ENCODE measurements at places on chromosomes 1 and 21.
A peak's percentile ranks its signal among the peaks of the same experiment; 100 is the strongest.

GRCh38 chr1:180167721-180168467 lies 13.2 kb downstream of the QSOX1 start:
- no peak for DNase-seq

- DNase-seq = no peak
Measured at GRCh38 chr1:44581205-44581604, 93.1 kb downstream of the TMEM53 start.

- DNase-seq = no peak
Measured at GRCh38 chr1:244347942-244348341, 103.8 kb downstream of the ADSS2 start.

GRCh38 chr1:100585786-100586185 lies 47.8 kb downstream of the GPR88 start:
- DNase-seq = no peak

DNA sequence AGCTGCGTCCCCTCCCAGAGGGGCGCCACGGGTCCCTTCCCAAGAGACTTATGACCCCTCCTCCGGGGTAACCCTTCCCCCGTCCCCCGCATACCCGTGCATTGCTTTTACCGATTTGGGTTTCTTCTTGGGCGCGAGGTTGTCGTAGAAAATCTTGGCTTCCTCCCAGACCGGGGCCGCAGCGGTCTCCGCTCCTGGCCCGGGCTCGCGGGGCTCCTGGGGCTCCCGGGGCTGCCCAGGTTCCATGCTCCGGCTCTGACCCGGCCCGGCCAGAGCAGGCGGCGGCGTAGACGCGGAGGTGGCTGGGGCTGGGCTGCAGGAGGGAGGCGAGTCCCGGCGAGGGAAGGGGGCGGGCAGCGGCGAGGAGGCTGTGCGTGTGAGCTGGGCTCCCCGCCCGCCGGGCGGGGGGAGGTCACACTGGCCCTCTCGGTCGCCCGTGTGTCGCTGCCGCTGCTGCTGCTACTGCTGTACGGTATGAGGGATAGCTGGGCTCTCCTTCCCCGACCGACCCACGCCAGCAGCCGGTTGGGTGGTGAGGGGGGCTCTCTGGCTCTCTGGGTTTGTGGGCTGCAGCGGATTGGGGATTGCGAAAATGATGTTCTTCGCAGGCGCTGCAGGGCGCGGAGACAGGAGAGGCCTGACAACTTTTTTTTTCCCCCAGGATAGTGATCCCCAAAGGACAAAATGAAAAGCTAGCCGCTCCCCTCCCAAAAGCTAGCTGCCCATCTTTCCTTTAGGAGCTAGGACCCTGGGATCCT lies at the start of gene NT5C1A:
Gene NT5C1A (minus strand): TSS at position 315 of the 758 bp plus-strand sequence. CDS start 69 bp downstream, at position 246.
- no peak for DNase-seq

DNA sequence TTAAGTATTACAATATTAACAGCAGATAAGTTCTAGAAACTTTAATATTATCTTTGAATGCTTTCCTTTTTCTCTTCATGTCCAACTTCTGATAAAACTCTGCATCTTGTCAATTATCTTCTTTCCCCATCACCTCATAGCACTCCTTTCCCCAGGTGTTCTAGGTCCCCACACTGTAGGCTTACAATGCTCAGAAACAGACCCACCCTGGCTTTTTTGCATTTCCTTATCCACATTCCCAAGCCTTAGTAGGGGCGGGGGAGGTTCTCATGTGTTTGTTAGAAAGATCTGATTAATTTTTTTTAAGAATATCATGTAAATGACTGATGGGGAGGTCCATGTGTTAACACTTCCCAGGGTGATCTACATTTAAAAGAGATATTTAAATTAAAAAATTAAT lies 63.9 kb downstream of the PLPPR4 start:
- no peak for DNase-seq

- DNase-seq = no peak
Measured at GRCh38 chr1:12296623-12297022, 66.8 kb downstream of the VPS13D start.

- DNase-seq = peak; percentile 66
Measured at GRCh38 chr1:201562659-201563405, 23.9 kb downstream of the NAV1 start.

DNA sequence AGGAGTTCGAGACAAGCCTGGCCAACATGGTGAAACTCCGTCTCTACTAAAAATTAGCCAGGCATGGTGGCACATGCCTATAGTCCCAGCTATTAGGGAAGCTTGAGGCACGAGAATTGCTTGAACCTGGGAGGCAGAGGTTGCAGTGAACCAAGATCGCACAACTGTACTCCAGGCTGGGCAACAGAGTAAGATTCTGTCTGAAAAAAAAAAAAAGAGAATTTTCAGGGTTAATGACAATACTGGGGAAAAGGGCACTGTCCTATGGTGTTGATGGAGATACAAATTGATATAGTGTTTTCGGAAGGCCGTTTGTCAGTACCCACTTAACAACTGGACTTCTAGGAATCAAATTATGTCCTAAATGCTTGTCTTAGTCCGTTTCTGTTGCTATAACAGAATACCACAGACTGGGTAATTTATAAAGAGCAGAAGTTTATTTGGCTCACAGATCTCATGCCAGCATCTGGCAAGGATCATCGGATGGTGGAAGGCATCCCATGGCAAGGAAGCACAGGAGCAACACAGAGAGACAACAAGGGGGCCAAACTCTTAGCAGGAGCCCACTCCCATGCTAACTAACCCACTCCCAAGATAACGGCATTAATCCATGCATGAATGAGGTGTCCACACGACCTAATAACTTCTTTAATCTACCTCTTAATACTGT lies 41.3 kb downstream of the ZBTB8A start:
- DNase-seq = no peak

DNA sequence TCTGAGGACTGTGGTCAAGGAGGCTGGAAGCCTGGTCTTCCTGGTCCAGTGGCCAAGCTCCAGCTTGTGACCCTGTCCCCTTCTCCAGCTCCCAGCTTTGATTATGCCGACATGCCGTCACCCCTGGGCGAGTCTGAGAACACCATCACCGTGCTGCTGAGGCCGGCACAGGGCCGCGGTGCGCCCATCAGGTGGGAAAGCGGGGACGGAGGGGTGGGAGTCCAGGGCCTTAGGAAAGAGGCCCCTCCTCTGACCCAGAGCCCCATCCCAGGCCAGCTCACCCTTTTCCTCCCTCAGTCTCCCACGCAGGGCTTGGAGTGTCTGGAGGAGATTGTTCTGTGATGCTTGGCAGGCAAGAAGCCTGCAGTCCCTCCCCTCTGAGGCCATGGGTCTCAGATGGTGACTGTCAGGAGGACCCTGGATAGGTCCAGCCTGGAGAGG lies 43.6 kb downstream of the PTPRU start:
- DNase-seq = no peak

Data from coronary artery (tissue), 2 donors.